D341Med (cell line): ENCODE measurements at places on chromosomes 6 and 20.
A peak's percentile ranks its signal among the peaks of the same experiment; 100 is the strongest.

GRCh38 chr6:92126088-92126487, 1293.3 kb downstream of the EPHA7 start:
- no peak for DNase-seq

GRCh38 chr6:121382467-121383121, 48.3 kb upstream of the TBC1D32 start:
- DNase-seq, result no peak

- DNase-seq, result no peak
Measured at GRCh38 chr6:14488180-14488579, 370.6 kb downstream of the CD83 start.

- no peak for DNase-seq
Measured at GRCh38 chr6:163529605-163530004, 115.1 kb downstream of the QKI start.

- no peak for DNase-seq
Measured at GRCh38 chr6:44303842-44304241, 9.3 kb downstream of the AARS2 start.

DNA sequence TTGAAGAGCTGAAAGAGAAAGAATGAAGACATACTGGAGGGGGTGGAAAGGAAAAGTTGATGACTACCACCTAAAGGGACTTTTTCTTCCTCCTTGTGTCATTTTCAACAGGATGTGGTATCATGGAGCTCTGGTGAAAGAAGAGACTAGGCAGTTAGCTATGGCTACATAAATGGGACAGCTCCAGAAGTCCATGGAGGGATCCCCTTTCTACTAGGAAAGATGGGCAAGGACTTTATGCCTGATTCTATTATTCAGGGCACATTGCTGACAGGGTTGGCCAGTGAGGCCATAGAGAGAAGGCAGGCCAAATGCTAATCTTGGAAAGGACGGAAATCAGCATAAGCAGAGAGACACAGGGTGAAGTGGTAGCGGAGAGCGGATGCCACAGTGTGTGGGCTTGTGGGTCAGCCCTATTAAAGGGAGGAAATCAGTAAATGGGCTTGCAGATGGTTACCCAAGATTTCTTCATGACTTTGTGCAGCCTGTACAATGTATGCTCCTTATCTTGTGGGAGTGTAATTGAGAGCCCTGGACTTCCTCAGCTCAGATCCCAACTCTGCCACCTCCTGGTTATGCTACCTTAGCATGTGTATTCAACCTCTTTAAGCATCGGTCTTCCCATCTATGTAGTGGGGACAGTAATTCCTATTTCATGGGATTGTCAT, 77.4 kb upstream of the TMEM170B start:
- no peak for DNase-seq

DNA sequence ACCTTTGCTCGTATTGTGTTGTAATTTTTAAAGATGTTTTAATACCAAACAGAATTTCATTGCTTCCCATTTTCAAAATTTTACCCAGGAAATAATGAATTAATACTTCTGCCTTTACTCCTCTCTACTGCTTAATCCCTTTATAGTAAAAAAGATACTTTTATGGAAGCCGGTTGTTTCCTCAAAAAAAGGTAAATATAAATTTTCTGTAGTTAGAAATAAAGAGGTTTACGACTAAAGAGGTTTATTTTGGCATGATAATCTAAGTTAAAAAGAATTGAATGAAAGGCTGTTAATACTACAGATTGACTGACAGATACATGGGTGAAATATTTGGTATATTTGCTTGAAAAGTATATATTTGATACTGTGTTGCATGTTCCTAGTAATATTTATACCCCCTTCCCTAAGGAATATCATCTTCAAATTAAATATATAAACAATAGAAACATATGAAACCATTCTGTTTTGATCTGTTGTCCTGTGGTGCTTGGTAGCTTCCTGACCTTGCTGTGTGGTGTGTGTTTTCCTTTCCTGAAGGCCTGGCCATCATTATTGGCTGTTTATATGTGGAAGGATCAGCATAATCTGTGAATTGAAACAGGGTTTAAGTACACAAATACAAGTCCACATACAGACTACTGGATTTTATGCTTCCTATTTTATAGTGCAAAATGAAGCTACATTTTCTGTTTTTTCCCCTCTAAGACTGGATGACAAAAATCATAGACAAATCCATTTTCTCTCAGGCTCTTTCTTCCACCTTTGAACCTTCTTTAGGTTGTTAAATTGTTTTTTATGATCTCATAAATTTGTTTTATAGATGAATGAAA, 2.3 kb downstream of the LIN28B start:
- no peak for DNase-seq

- no peak for DNase-seq
Measured at GRCh38 chr6:113998811-113999210, 27.9 kb upstream of the HDAC2 start.

DNA sequence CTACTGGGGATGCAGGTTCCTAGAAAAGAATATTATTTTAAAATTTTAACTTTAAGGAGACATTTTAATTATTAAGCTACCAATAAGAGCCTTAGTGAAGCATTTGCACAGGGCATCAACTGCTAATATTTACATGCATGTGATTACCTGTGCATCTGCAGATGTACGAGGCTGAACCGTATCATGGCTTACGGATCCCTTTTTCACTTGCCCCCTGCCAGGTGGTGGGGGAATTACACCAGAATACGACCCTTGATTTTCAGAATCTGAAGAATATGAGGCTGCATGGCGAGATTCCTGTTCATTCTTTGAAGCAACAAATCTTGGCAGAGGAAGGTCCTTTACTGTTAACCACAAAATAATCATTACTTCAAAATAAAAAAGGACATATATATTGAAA, 42.7 kb downstream of the REPS1 start:
- peak; percentile 34 for DNase-seq

- DNase-seq, result peak; percentile 61
Measured at GRCh38 chr6:148747145-148747470, 278 bp downstream of the UST start.

DNA sequence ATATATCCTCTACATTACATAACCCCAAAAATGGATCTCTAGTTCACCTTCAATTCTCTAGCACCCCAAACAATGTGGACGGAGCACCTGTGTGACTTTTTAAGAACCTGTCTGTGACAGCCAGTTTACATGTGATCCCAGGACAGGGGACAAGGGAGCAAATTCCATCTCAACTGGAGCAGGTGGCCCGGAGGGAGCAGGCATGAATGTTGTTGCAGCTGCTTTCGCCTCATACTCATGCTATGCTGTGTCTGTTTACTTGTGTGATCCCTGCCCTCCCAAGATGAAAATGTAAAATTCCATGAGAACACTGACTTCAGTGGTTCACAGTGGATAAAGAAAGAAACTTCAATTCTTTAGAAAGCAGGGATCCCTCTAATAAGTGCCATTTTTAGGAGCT, 600.3 kb downstream of the CDH26 start:
- DNase-seq, result no peak

GRCh38 chr20:3240776-3241363, 1.9 kb upstream of the SLC4A11 start:
- no peak for DNase-seq

- no peak for DNase-seq
Measured at GRCh38 chr6:150491811-150492172, 107.9 kb upstream of the PLEKHG1 start.

DNA sequence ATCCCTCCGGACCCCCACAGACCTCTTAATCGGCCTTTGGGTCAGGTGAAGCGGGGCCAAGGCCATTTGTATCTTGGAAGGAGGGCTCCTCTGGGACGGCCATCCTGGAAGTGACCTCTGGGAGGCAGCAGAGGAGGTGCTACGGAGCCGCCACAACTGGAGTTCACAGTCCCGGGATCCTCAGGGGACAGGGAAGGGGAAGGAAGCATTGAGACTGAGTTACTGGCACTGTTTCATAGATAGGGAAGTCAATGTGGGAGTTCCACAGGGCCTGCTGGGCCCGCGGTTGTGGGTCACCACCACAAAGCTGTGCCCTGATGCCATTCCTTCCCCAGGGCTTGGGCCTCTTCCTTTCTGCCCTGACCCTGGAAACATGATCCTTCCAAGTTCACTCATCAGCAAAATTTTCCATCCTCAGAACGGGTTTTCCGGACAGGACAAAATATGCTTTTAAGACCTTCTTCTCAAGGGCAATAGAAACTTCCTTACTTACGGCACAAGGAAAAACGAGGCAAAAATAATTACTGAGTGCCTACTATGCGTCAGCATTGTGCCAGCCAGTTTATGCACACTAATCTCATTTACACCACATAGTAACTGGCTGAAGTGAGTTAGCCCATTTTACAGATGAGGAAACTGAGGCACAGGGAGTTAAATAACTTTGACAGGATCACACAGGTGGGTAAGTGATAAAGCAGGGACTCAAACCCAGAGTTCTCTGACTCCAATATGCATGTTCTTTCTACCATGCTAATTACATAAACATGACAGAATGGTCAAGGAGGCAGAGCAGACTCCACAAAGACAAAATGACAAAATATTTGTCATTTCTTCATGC, 143.8 kb downstream of the UNC5CL start:
- DNase-seq, result peak; percentile 52

- DNase-seq, result no peak
Measured at GRCh38 chr6:72864799-72865198, 242.9 kb downstream of the KCNQ5 start.

DNA sequence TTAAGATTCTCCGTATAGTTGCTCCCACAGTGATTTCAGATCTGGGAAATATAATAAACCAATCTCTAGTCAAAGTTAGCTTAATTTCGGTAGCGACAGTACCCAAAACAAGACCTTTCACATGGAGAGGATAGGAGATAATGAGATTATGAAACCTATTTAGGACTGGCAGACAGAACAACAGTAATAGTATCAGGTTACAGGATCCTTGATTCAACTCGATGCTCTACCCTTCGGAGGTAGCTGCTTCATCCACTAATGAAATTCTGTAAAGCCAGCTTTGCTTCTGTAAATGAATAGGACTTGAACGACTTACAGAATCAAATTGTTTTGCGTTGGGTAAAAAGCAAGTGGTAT, 534 bp upstream of the AKIRIN2 start:
- DNase-seq, result peak; percentile 40

- no peak for DNase-seq
Measured at GRCh38 chr6:170111816-170112582, 178.9 kb downstream of the DLL1 start.

DNA sequence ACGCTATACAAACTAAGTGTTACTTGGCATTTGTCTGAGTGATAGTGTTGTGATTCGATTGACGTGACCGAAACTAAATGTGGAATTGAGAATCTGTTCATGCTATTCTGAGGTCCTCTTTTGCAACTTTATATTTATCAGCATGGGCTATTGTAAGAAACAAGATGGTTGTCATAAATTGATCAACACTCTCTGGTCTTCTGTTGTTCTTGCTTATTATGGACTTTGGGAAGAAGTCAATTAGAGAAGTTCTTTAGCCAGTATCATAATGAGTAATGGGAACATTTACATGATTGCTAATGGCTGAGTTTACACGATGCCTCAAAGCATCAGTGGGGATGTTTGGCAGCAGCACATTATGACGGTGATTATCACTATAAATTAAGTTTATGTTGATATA, 195.0 kb downstream of the CD83 start:
- no peak for DNase-seq

- DNase-seq, result no peak
Measured at GRCh38 chr20:37075932-37076685, 19.7 kb downstream of the RBL1 start.

DNA sequence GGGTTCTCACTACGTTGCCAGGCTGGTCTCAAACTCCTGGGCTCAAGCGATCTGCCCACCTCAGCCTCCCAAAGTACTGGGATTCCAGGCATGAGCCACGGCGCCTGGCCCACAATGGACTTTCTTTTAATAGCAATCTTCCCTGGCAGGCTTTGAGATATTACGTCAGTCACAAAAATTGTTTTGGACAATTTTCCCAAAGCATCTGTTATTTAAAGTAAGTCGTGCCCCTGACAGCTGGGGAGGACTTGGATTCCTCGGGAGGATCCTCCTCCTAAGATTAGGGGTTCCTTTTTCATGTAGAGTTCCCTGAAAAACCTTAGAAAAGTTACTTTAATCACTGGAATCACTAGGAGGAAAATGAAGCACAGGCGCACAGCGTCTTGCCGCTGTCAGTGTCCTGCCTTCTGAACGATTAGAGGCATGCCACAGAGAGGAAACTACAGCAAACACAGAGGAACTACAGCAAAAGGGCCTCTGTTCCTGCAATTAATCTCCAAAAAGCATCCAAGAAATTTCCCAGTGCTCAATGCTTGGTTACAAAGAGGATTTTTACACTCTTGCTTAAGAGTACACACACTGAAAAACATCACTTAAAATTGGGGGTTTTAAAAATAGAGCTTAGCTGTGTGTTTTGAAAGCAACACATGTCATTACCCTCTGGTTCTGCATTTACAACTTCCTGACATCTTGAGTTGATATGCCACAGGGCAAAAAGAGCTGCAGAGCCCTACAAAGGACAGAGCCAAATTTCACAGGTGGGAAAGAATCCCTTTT, 4.5 kb downstream of the ACSS1 start:
- DNase-seq, result no peak

DNA sequence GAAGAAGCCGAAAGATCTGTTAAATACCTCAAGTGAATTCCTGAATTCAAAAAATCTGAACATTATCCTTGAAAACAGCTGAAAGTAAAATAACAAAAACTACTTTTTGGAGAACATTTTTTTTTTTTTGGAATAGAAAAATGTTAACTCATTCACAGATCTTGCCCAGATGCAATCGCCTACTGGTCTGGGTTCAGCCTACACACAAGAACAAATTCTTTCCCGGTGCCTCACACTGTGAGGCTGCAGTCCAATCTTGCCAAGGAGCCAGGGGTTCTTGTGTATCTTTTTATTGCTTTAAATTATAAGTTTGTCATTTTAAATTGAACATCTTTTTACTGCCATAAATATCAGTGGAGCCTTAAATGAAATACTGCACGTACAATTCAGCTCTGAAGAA, 41.2 kb upstream of the TMEM200A start:
- no peak for DNase-seq

DNA sequence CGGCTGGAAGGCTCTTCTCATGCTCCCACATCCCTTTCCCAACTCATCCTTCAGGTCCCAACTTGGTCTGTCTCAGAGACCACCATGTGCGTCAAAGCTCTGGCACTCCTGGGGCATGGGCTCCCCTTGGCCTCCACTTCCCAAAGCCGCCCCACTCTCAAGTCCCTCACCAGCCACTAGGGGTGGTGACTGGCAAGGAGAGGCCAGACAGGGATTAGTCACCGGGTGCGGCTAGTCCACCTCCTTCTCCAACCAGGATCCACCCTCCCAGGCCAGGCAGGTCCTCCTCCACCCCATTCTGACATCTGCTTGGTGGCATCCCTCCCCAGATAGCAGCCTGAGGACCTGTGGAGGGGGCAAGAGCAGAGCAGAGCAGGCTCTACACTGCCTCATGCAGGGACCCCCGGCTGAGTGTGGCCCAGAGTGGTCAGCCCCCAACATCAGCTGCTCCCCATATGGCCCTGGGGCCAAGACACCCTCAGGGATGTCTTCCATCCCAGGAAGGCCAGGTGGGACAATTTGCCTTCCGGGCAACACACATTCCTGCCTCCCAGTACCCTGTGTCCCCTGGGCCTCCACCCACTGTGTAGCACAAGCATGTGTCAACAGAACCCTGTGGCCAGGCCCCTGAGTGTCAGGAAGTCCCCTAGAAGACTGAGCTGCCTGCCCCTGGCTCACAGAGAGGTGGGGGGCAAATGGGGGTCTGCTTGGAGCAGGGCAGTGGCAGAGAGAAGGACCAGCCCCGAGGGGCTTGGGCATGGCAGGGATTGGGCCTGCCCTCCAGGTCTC, 29.2 kb downstream of the YTHDF1 start:
- DNase-seq, result no peak

GRCh38 chr6:111844376-111844775, 28.9 kb downstream of the FYN start:
- no peak for DNase-seq
